Liver (tissue), 10 donors: ENCODE measurements at places on chromosomes 4 and X. TPM values are rescaled to one million over a fixed set of nuclear protein-coding genes. Genes with fewer than 3 reads are reported as not detected.

- H3K36me3 ChIP-seq, result no peaks in the 10 kb centered on the region
- no peak for DNase-seq
- H3K4me1 ChIP-seq, result no peaks in the 10 kb centered on the region
- H3K4me3 ChIP-seq, result no peak overlapping the region
Measured at GRCh38 chr4:119152741-119153140, 17.1 kb downstream of the MYOZ2 start.

DNA sequence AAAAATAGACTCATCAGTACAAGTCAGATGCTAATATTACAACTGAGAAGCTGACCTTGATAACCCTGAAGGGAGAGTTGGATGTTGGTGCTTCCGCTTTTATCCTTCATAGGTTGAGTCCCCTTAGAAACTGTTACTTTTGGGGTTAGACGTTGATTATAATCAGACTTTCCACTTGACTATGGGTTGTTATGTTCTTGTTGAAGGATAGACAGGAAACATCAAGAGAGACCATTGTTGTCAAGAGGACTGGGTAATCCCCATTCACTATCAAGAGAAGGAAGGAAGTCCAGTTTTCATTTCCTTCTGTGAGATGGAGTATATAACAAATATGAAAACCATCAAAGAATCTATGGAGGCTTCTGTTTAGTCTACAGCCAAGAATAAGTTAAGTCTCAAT is 229.9 kb upstream of the AFF2 start:
- H3K4me3 ChIP-seq, result no peak overlapping the region
- DNase-seq, result no peak
- no peaks in the 10 kb centered on the region for H3K36me3 ChIP-seq

DNA sequence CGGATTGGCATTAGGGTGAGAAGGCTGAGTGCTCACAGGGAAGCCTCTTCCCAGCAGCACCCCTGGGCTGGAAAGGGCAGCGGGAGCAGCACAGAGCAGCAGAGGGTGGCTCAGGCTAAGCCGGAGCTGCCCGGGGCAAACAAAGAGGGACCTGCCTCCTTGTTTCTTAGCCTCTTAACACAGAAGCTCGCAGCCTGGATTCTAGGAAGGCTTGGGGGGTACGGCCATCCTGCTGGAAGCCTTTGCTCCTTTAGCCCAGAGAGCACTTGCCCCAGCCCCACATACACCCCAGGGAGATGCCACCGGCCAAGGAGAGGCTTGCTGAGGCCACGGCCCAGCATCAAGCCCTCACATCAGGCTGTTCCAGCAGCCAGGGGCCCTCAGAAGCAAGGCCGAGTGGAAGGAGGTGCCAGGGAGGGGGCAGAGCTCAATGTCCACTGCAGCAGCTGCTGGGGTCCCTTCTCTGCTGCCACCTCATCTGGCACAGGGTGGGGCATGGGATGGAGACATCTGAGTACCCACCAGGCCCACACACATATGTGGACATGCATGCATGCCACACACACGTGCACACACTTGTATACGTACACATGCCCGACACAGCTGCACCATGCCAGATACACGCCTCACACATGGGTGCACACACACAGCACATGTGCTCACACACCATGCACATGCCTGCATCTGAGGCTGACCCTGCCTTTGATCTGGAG is 20.3 kb upstream of the SPON2 start:
- H3K4me3 ChIP-seq, result no peak overlapping the region
- peak overlapping the region; percentile 93 for H3K27ac ChIP-seq
- no peaks in the 10 kb centered on the region for H3K36me3 ChIP-seq
- no peak for DNase-seq

GRCh38 chr4:146273204-146273901 is 59.0 kb downstream of the REELD1 start:
- H3K27me3 ChIP-seq, result no peaks in the 10 kb centered on the region
- no peaks in the 10 kb centered on the region for H3K4me1 ChIP-seq
- no peak overlapping the region for H3K4me3 ChIP-seq
- no peaks in the 10 kb centered on the region for H3K36me3 ChIP-seq
- no peak overlapping the region for H3K27ac ChIP-seq

The CDKL2 gene
- total RNA-seq, result 0.14 TPM

The TRPC3 gene
- total RNA-seq, result 0.33 TPM

The VSIG1 gene
- total RNA-seq, result not detected

The CTAG1B gene
- total RNA-seq, result not detected

The RGN gene
- total RNA-seq, result 89.1 TPM

The CSAG2 gene
- not detected for total RNA-seq
